K562 (cell line): ENCODE measurements at places on chromosomes 12 and 14. TPM values are rescaled to one million over a fixed set of nuclear protein-coding genes. Genes with fewer than 3 reads are reported as not detected.
A peak's percentile ranks its signal among the peaks of the same experiment; 100 is the strongest.

DNA sequence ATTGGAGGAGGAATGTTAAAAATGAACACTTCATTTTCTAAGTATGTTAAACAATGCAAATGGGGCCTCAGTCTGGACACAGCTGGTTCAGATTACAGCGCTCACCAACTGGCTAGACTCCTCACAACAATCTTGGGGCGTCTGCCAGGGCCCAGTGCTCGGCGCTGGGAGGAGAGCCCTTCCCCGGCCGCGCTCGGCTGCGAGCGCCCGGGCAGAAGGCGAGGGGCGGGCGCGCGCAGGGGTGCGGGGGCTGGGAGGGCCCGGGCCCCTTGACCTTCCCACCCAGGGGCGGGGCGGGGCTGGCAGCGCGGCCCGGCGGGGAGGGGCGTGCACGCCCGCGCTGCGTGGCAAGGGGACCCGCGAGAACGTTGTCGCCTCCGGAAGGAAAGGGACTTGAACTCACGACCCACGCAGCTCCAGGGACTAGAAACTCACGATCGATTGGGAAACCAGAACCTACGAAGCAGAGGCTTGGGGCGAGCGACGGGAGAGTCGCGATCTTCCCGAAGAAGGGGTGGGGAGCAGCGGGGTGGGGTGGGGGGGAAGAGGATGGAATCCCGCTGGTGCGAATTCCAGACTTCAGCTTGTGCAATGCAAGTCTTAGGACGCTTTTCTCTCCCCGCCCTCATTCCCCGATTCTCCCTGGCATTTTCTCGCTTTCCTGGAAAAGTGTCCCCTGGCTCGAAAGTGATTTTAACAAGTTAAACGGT lies at the start of gene FBLN5:
TSS of gene FBLN5 (minus strand) at position 220 of the 710 bp plus-strand sequence. CDS start 465 bp downstream, outside the sequence.
- H3K27ac ChIP-seq = no peak within 1 kb of the TSS
- DNase-seq = peak; percentile 55
- no peaks in the 10 kb centered on the region for H3K36me3 ChIP-seq
- peaks cover 23% of the 10 kb centered on the region for H3K27me3 ChIP-seq

GRCh38 chr14:102906616-102907302 lies 15.7 kb upstream of the AMN start:
- peaks cover 9% of the 10 kb centered on the region; the same call in 1 of the 2 replicates for H3K4me1 ChIP-seq
- no peaks in the 10 kb centered on the region for H3K27me3 ChIP-seq
- peaks cover 8% of the 10 kb centered on the region; the same call in 1 of the 3 replicates for H3K36me3 ChIP-seq

The TTC8 gene
- 10.6 and 12.4 TPM in 2 replicates for polyA plus RNA-seq

- H3K4me1 ChIP-seq = no peaks in the 10 kb centered on the region
- H3K27ac ChIP-seq = no peak overlapping the region
- DNase-seq = peak; percentile 69
- H3K4me3 ChIP-seq = no peak overlapping the region
- H3K36me3 ChIP-seq = no peaks in the 10 kb centered on the region
Measured at GRCh38 chr12:52221912-52222457, 11.1 kb upstream of the KRT7 start.

The KRT79 gene
- polyA plus RNA-seq = 0.22 and 0.23 TPM in 2 replicates

DNA sequence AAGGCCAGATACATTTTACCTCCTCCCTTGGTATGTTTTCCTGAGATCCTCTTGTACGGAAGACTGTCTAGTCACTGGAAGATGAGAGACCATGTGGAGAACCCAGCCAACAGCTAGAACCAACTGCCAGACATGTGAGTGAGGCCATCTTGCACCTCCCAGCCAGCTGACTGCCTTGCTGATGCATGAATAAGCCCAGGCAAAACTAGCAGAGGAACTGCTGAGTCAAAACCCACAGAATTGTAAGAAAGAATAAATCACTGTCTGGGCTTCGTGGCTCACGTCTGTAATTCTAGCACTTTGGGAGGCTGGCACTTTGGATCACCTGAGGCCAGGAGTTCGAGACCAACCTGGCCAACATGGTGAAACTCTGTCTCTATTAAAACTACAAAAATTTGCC lies 160.0 kb downstream of the TPH2 start:
- H3K4me3 ChIP-seq = no peak overlapping the region
- no peak overlapping the region for H3K27ac ChIP-seq
- DNase-seq = no peak
- H3K4me1 ChIP-seq = no peaks in the 10 kb centered on the region
- no peaks in the 10 kb centered on the region for H3K36me3 ChIP-seq

- H3K4me3 ChIP-seq = no peak overlapping the region
- DNase-seq = no peak
- no peaks in the 10 kb centered on the region; the same call in 2 of the 3 replicates for H3K4me1 ChIP-seq
- H3K27ac ChIP-seq = no peak overlapping the region
- peaks cover 19% of the 10 kb centered on the region; the same call in 1 of the 2 replicates for H3K27me3 ChIP-seq
Measured at GRCh38 chr14:69471436-69471835, 13.1 kb upstream of the PLEKHD1 start.

The PPP1R36 gene
- not detected in 2 replicates for polyA plus RNA-seq

DNA sequence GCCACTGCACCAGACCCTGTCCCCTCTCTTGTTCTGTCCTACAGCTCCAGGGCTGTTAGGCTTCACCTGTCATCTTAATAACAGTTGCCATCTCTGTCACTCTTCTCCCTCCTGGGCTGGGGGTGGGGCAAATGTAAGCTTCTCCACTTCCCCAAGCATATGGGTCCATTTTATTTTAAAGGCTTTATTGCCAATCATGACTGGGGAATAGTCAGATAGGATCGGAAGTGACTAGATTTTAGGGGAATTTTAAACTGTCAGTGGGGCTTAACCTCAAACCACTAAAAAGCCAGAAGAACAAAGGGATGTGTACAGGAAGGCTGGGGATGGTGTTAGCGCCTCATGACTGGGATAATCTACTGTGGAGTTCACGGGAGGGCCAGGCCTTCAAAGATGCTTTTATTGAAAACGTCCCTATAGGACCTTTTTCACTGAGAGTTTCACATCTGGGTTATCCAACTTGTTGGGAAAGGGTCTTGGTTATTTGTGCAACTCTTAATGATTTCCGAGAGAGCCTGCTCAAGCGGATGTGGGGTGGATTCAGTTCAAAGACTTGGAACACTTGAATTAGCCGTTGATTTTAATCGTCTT lies 41.6 kb downstream of the CHST11 start:
- no peak for DNase-seq
- H3K36me3 ChIP-seq = peaks cover 18% of the 10 kb centered on the region; the same call in 2 of the 3 replicates
- H3K27ac ChIP-seq = no peak overlapping the region
- H3K4me3 ChIP-seq = no peak overlapping the region

GRCh38 chr12:126519833-126520232 lies 1454.6 kb downstream of the AACS start:
- no peaks in the 10 kb centered on the region for H3K36me3 ChIP-seq
- H3K27me3 ChIP-seq = no peaks in the 10 kb centered on the region
- no peak overlapping the region for H3K4me3 ChIP-seq

The GPR68 gene
- polyA plus RNA-seq = 5.0 and 5.8 TPM in 2 replicates

The MBIP gene
- polyA plus RNA-seq = 19.4 and 20.2 TPM in 2 replicates

DNA sequence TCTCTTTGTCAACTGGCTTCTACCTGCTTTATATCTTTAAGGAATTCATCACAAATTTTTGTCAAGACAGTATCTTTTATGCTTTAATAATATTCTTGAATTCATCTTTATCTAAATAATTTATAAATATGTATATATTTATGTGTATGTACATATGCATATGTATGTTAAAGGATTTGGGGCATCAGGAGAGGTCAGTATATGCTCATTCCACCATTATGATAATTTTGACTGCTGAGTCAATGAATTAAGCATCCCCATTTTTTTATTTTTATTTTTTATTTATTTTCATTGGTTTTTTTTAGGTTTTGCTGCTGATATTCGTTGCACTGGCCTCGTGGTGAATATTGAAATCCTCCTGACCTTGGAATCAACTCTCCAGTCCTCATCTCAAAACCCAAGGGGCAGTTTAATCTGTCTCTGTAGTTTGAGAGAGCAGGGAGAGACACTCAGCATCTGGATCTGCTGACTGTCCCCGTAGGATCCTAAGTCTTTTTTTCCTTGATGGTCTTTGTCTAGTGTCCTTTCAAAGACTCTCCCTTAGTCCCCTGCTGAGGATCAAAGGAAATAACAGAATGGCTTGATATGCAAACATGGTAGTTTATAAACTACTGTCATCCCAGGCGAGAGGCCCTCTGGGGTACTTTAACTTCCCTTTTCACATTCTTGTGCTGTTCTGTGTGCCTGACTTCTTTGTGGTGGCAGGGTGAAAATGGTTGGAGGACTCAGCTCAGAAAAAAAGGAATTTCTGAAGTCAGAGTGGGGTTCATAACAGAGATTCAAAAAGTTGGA lies 218.7 kb downstream of the DIO2 start:
- no peaks in the 10 kb centered on the region for H3K27me3 ChIP-seq
- H3K36me3 ChIP-seq = no peaks in the 10 kb centered on the region
- DNase-seq = no peak
- H3K4me1 ChIP-seq = no peaks in the 10 kb centered on the region
- H3K27ac ChIP-seq = no peak overlapping the region
- H3K4me3 ChIP-seq = no peak overlapping the region

DNA sequence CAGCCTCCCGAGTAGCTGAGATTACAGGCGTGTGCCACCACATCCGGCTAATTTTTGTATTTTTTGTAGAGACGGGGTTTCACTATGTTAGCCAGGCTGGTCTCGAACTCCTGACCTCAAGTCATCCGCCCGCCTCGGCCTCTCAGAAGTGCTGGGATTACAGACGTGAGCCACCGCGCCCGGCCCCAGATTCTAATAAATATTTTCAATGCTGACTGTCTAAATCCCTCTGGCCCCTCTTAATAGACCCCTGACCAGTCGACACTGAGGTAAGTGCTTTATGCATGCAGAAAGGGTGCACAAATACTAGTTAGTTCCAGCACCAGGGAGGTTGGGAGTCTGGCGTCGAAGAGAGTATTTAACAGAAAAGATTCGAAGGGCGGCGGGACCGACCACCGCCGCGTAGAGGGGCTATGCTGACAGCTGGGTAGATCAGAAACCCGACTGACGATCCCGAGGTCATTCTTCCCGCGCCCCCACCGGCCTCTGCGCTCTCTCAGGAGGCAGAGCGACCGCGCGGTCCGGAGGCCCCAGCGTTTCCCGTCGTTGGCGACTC lies 1.1 kb upstream of the SPATS2 start:
- no peaks in the 10 kb centered on the region for H3K36me3 ChIP-seq
- no peak for DNase-seq
- H3K27ac ChIP-seq = peak overlapping the region; percentile 96
- no peaks in the 10 kb centered on the region for H3K27me3 ChIP-seq
- H3K4me1 ChIP-seq = peaks cover 25% of the 10 kb centered on the region; the same call in 2 of the 3 replicates

The PLD4 gene
- polyA plus RNA-seq = 0.03 TPM in 1 of 2 replicates, not detected in the other

DNA sequence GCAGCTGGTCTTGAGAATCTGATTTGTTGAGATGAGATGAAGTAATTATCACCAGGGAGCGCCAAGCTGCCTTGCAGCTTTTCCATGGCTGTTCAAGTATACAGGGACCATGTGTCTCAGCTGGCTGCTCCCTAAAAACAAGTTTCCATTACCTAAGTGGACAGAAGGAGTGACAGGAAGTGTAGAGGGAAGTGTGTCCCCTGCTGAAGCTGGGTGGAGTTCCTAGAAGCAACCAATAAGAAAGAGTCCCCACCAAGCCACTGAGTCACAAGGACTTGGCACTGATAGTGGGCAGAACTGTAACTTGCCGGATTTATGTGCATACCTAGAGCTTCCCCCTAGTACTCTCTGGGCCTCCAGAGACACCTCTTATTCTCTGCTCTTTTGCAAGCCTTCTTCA lies 1.5 kb upstream of the GPX2 start:
- no peak for DNase-seq
- H3K27me3 ChIP-seq = no peaks in the 10 kb centered on the region
- H3K4me1 ChIP-seq = no peaks in the 10 kb centered on the region; the same call in 2 of the 3 replicates
- H3K36me3 ChIP-seq = peaks cover 3% of the 10 kb centered on the region; the same call in 1 of the 3 replicates
- no peak overlapping the region for H3K27ac ChIP-seq
- no peak overlapping the region for H3K4me3 ChIP-seq

- H3K4me3 ChIP-seq = no peak overlapping the region
- no peak for DNase-seq
- no peaks in the 10 kb centered on the region for H3K27me3 ChIP-seq
- no peaks in the 10 kb centered on the region for H3K36me3 ChIP-seq
- H3K27ac ChIP-seq = no peak overlapping the region
- no peaks in the 10 kb centered on the region for H3K4me1 ChIP-seq
Measured at GRCh38 chr14:66056268-66056907, 429.8 kb upstream of the CCDC196 start.

GRCh38 chr12:124928912-124929530 lies 14.6 kb upstream of the UBC start:
- H3K4me1 ChIP-seq = peaks cover 16% of the 10 kb centered on the region; the same call in 2 of the 3 replicates
- no peak overlapping the region for H3K4me3 ChIP-seq
- peak; percentile 56 for DNase-seq
- no peaks in the 10 kb centered on the region for H3K27me3 ChIP-seq

The PDZRN4 gene
- not detected in 2 replicates for polyA plus RNA-seq

The CCDC77 gene
- 14.8 and 26.4 TPM in 2 replicates for polyA plus RNA-seq

The IL26 gene
- polyA plus RNA-seq = not detected in 2 replicates

The DUSP16 gene
- polyA plus RNA-seq = 5.1 and 5.8 TPM in 2 replicates
